Activated CD8-positive, alpha-beta T cell treated with anti-CD3 and anti-CD28 coated beads, Interleukin-2, amount 10 ng/mL, durations not matched to agents 7 days and 5 days (primary cell): ENCODE measurements at places on chromosomes 7 and 10.

GRCh38 chr10:113433711-113434110, 119.1 kb upstream of the HABP2 start:
- DNase-seq: no peak

- no peak for DNase-seq
These were observed 24.1 kb upstream of the FAM180A start for GRCh38 chr7:135772639-135773222.

DNA sequence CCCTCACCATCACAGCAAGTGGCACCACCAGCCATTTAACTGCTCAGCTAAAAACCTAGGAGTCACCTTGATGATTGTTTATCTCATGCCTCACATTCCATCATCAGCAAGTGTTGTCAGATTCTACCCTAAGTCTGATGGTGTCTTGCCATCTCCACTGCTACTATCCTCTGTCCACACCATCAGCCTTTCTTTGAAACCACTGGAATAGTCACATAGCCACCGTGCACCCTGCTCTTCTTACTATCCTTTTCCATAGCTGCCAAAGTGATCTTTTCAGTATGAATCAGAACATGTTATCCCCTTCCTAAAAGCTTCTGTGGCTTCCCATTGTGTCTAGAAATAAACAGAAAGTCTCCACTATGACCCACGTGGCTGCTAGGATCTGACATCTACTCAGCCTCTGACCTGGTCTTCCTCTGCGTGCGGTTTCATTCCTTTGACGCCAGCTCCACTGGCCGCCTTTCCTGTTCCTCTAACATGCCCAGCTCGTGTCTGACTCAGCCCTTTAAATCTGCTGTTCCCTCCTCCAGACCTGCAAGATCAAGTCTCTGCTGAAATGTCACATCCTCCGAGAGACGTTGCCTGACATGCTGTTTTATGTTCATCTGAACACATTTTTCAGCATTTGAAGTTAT, 16.5 kb upstream of the CHN2 start:
- DNase-seq: peak; percentile 41

DNA sequence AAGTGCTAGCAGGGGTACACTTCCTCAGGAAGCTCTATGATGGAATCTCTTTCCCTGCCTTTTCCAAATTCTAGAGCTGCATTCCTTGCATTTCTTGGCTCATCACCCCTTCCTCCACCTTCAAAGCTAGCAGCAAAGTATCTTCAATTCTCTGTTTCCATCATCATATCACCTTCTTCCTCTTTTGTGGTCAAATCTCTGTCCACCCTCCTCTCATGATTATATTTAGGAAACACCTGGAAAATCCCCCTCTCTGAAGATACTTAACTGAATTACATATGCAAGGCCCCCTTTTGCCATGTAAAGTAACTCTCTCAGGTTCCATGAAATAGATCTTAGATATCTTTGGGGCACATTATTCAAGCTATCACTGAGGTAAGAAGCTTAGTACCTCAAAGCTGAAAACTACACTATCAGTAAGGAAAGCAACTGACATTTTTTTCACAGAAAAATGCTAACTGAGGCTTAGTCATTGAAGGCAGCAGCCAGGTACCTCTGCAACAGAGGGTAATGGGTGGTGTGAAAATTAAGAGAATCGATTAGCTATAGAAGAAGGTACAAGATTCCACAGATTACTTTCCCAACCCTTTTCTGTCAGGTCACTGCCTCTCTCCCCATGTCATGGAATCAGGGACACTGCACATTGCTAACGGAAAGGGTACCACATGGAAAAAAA, 197.3 kb downstream of the MACC1 start:
- no peak for DNase-seq

DNA sequence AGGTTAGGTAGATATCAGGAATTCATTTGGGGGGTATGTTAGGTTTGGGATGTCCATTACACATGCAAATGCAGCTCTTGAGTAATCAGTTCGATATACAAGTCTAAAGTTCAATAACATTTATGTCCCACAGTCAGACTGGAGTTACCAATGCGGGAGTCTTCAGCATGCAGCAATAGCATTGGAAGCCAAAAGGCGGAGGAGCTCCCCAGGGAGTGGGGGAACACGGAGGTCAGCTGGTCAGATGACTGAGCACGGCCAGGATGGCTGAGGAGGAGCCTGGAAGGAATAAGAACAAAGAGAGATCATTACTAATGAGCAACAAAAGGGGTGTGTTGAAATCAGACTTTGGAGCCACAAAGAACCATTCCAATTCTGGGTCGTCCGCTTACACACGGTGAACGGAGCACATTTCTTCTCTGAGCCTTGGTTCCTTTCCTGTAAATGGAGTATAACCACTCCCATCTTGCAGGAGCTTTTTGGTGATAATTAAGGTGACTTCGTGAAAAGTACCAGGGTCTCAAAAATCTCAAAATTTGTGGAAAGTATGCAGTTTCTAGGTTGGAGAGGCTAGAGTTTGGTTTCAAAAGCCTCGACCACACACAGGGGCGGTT, 478 bp upstream of the ZNF22 start:
- DNase-seq: no peak

- DNase-seq: no peak
These were observed 247.3 kb downstream of the ETV1 start for GRCh38 chr7:13742126-13742525.
